Peyer's patch (tissue), 4 donors: ENCODE measurements at places on chromosomes 11 and 22. TPM values are rescaled to one million over a fixed set of nuclear protein-coding genes. Genes with fewer than 3 reads are reported as not detected.

- peaks cover 27% of the 10 kb centered on the region for H3K4me1 ChIP-seq
- H3K36me3 ChIP-seq, result no peaks in the 10 kb centered on the region
- H3K27ac ChIP-seq, result peak overlapping the region; percentile 88
- no peak for DNase-seq
These were observed 2.2 kb downstream of the SPON1 start for GRCh38 chr11:13964771-13965074.

GRCh38 chr11:71568704-71569349 is 3.5 kb downstream of the KRTAP5-10 start:
- no peak for DNase-seq
- H3K4me3 ChIP-seq, result no peak overlapping the region
- no peak overlapping the region for H3K27ac ChIP-seq
- H3K4me1 ChIP-seq, result no peaks in the 10 kb centered on the region
- H3K27me3 ChIP-seq, result no peaks in the 10 kb centered on the region
- H3K36me3 ChIP-seq, result no peaks in the 10 kb centered on the region

CD81 gene
- 89.5 TPM for total RNA-seq

SUSD2 gene
- total RNA-seq, result 10.7 TPM

- H3K4me1 ChIP-seq, result peaks cover 55% of the 10 kb centered on the region
- peak overlapping the region; percentile 34 for H3K27ac ChIP-seq
- DNase-seq, result no peak
- H3K36me3 ChIP-seq, result no peaks in the 10 kb centered on the region
These were observed 2.8 kb upstream of the FKBP2 start for GRCh38 chr11:64238076-64238475.

GRCh38 chr22:19674129-19674928 is 40.0 kb upstream of the SEPTIN5 start:
- H3K4me3 ChIP-seq, result no peak overlapping the region
- H3K27ac ChIP-seq, result no peak overlapping the region
- no peaks in the 10 kb centered on the region for H3K36me3 ChIP-seq
- no peaks in the 10 kb centered on the region for H3K27me3 ChIP-seq
- no peak for DNase-seq

- H3K36me3 ChIP-seq, result no peaks in the 10 kb centered on the region
- H3K27me3 ChIP-seq, result no peaks in the 10 kb centered on the region
- no peak overlapping the region for H3K27ac ChIP-seq
- H3K4me1 ChIP-seq, result no peaks in the 10 kb centered on the region
- H3K4me3 ChIP-seq, result no peak overlapping the region
These were observed 9.6 kb downstream of the ADM start for GRCh38 chr11:10314199-10315072.

- H3K27ac ChIP-seq, result no peak overlapping the region
- no peak overlapping the region for H3K4me3 ChIP-seq
- no peaks in the 10 kb centered on the region for H3K27me3 ChIP-seq
- no peaks in the 10 kb centered on the region for H3K36me3 ChIP-seq
These were observed 26.5 kb downstream of the ATXN10 start for GRCh38 chr22:45698094-45698493.

DNA sequence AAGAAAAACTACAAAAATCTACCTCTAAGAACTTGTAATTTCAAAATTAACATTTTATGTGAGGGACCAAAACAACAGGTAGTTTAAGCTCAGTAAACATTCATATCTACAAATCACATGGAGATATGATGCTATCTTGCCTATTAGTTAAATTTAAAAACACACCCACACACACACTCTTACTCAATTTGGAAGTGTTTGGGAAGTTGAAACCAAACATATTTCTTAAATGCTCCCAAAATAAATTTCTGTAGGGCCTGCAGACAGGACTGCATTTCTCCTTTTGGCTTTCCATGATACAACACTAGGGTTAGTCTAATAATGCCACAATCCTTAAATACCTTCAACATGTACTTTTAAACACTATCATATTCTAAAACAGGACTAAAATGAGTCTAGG is 7.0 kb downstream of the PITPNB start:
- H3K27ac ChIP-seq, result no peak overlapping the region
- peaks cover 33% of the 10 kb centered on the region for H3K4me1 ChIP-seq
- no peaks in the 10 kb centered on the region for H3K36me3 ChIP-seq
- no peak overlapping the region for H3K4me3 ChIP-seq

DNA sequence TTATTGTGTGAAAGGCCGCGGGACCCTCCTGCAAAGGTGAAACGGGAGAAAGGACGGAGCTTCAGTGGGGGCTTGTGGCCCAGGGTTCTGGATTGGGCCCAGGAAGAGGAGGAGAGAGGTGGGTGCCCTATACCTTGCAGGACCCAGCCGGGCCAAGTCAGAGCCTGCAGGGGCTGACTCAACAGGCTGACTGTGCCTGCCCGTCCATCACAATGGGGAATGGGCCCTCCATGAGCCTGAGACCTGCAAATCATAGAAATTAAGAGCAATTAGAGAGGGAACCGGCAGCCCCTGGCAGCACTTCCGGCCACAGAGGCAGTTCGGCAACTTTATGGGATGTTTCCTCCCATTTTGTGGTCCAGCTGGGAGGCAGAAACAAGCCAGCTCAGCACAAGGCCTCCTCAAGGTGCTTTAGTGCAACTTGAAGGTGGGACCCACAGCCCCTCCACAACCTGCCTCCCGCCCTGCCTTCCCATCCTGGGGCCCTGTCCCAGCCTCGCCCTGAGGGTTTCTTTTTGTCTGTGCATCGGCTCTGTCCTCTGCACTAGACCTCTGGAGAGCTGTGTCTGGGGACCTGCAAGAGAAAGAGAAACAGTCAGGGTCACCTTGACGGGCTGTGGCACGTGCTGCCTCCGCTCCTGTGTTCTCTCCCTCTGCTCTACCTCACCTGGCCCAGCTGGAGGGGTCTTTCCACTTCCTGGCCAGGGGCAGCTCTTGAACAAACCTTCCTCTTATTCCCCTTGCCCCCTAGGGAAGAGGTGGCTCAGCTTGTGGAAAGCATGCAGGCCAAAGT is 19.1 kb upstream of the NECTIN1 start:
- no peaks in the 10 kb centered on the region for H3K27me3 ChIP-seq
- H3K4me3 ChIP-seq, result no peak overlapping the region
- no peaks in the 10 kb centered on the region for H3K36me3 ChIP-seq

- peaks cover 15% of the 10 kb centered on the region for H3K4me1 ChIP-seq
- no peaks in the 10 kb centered on the region for H3K36me3 ChIP-seq
- H3K27ac ChIP-seq, result peak overlapping the region; percentile 75
- no peaks in the 10 kb centered on the region for H3K27me3 ChIP-seq
These were observed 93.2 kb downstream of the LRRC32 start for GRCh38 chr11:76577226-76577920.

GRCh38 chr11:9717719-9718118 is 53.8 kb downstream of the SWAP70 start:
- H3K4me3 ChIP-seq, result no peak overlapping the region
- peak overlapping the region; percentile 3 for H3K27ac ChIP-seq

DGKZ gene
- total RNA-seq, result 104 TPM

GALNT18 gene
- total RNA-seq, result 8.6 TPM

B3GAT1 gene
- total RNA-seq, result 0.54 TPM

DNA sequence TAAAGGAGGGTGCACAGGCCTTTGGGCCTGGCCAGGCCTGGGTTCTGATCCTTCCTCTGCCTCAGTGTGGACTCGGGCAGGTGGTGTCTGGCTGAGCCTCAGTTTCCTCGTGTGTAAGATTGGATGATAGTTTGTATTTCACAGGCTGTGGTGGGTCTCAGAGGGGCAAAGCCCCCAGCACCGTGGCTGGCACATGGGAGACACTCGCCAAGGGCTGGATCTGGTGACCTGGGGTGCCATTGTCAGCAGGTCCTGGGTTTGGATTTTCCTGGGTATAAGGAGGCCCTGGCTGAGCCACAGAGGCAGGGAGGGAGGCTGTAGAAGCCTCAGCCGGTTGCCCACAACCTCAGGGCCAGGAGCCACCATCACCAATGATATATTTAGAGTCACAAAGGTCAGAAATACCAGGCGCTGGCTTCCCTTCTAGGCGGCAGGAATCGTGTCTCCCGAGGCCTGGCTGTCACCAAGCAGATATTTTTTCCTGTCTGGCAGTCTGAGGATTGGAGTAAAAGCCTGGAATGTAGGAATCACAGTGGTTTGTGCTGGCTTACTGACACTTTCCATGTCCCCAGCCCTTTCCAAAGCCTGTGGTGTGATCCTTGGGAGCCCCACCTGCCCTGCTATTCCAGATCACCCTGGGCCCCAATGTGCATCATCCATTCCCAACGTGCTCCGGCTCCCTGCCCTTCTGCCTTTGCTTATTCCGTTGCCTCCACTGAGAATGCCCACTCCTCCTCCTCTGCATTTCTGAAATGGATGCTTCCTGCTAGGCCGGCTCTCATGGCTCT is 15.6 kb downstream of the KCNC1 start:
- no peaks in the 10 kb centered on the region for H3K27me3 ChIP-seq
- no peak overlapping the region for H3K4me3 ChIP-seq
- H3K27ac ChIP-seq, result no peak overlapping the region
- H3K4me1 ChIP-seq, result no peaks in the 10 kb centered on the region

ANO1 gene
- total RNA-seq, result 1.1 TPM

SULT4A1 gene
- total RNA-seq, result 0.47 TPM

OR4A16 gene
- not detected for total RNA-seq

GRCh38 chr11:95585069-95585751 is 204.4 kb downstream of the FAM76B start:
- H3K27me3 ChIP-seq, result no peaks in the 10 kb centered on the region
- DNase-seq, result no peak
- H3K36me3 ChIP-seq, result no peaks in the 10 kb centered on the region
- H3K4me1 ChIP-seq, result no peaks in the 10 kb centered on the region

DLG2 gene
- total RNA-seq, result 3.3 TPM

- no peak overlapping the region for H3K27ac ChIP-seq
- no peak overlapping the region for H3K4me3 ChIP-seq
- H3K36me3 ChIP-seq, result no peaks in the 10 kb centered on the region
- DNase-seq, result no peak
These were observed 31.3 kb downstream of the TRAF6 start for GRCh38 chr11:36478700-36479329.

POLA2 gene
- total RNA-seq, result 7.4 TPM

PLAAT5 gene
- 3.3 TPM for total RNA-seq

CUL5 gene
- 35.5 TPM for total RNA-seq

DNA sequence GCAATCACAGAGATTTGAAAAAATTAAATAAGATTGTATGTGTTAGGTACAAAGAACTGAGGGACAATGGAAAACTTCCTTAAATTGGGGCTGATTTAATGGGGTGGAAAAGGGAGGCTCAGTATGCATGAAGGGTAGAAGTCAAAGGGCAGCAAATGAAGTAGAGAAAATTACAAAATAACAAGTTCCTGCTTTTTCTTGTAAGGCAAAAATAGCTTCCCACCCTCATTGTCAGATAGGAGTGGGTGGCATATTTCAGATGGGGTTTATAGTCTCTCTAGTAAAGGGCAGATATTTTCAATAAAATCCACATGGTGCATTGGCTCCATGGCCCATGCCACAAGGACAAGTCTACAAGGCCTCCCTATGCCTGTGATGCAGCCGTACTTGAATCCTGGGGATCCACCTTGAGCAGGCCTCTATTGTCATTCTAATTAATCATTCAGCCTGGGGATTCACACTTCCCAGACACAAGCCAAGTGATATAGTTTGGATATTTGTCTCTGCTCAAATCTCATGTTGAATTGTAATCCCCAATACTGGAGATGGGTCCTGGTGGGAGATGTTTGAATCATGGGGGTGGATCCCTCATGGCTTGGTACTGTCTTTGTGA is 36.7 kb upstream of the SESN3 start:
- H3K27me3 ChIP-seq, result no peaks in the 10 kb centered on the region
- H3K27ac ChIP-seq, result no peak overlapping the region
- no peak overlapping the region for H3K4me3 ChIP-seq
- H3K36me3 ChIP-seq, result no peaks in the 10 kb centered on the region

- H3K4me3 ChIP-seq, result no peak overlapping the region
- no peaks in the 10 kb centered on the region for H3K4me1 ChIP-seq
- no peak overlapping the region for H3K27ac ChIP-seq
- no peaks in the 10 kb centered on the region for H3K36me3 ChIP-seq
These were observed 59.3 kb upstream of the TTC12 start for GRCh38 chr11:113255096-113255495.

DNA sequence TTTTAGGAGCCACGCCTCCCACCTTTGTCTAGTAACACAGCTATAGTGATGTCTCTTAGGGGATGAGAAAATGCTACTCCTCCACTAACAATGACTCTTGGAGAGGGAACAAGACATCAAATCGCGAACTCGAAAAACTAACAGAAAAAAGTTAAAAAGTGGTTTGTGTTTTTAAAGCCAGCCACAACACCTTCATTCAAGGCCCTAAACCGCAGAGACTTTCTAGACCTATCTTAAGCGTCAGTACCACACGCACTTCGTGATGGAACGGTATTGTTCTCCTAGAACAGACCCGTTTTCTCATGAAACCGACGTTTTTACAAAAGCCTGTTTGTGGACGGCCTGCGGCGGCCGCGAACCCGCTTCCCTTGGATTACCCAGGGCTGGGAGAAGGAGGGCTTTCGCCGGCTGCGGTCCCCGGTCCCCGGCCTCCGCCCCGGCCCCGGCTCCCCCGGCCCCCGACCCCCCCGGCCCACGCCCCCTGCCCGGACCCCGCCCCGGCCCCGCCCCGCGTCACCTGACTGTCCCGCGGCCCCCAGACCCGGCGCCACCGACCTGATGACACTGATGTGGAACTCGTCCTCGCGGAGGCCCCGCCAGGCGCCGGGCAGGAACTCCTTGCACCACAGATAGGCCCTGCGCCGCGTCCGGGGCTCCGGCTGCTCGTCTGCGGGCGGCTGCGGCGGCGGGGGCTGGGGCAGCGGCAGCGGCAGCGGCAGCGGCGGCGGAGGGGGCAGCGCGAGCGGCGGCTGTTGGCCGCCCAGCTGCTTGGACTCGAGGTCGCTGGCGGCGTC is 718 bp downstream of the CHKA start:
- H3K4me1 ChIP-seq, result peaks cover 18% of the 10 kb centered on the region
- peak overlapping the region; percentile 97 for H3K27ac ChIP-seq
- no peaks in the 10 kb centered on the region for H3K36me3 ChIP-seq
- H3K4me3 ChIP-seq, result peak overlapping the region; percentile 99

GRCh38 chr11:61874377-61874809 is 17.0 kb downstream of the FADS3 start:
- no peak for DNase-seq
- H3K36me3 ChIP-seq, result no peaks in the 10 kb centered on the region
- H3K4me3 ChIP-seq, result no peak overlapping the region
- H3K27ac ChIP-seq, result no peak overlapping the region
- H3K27me3 ChIP-seq, result no peaks in the 10 kb centered on the region

DNA sequence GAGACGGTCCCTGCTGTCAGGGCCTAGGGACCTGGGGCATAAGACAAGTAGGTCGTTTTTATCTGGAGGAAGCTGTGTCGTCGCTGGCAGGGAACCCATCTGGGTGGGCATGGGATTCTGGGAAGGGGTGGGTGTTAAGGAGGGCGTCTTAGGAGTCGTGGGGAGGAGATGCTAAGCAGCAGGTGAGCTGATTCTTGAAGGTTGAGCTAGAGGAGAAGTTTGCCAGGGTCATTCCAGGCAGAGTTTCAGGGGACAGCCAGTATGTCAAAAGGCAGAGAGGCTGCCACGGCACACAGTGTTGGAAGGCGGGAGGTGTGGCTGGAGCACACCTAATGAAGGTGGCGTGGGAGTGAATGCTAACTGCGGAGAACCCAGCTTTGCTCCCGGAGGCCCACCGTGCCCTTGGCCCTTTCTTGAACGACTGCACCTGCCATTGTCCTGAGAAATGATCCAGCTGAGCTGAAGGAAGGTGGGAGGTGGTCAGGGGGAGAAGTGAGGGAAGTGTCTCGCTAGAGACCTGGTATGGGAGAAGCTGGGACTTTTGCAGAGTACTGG is 1.3 kb downstream of the FAM118A start:
- no peaks in the 10 kb centered on the region for H3K27me3 ChIP-seq
- peak overlapping the region; percentile 99 for H3K4me3 ChIP-seq
- H3K4me1 ChIP-seq, result peaks cover 9% of the 10 kb centered on the region
- H3K36me3 ChIP-seq, result no peaks in the 10 kb centered on the region
- peak overlapping the region; percentile 88 for H3K27ac ChIP-seq
- no peak for DNase-seq
